ENCODE measurements at places on chromosomes 16 and 17.

DNA sequence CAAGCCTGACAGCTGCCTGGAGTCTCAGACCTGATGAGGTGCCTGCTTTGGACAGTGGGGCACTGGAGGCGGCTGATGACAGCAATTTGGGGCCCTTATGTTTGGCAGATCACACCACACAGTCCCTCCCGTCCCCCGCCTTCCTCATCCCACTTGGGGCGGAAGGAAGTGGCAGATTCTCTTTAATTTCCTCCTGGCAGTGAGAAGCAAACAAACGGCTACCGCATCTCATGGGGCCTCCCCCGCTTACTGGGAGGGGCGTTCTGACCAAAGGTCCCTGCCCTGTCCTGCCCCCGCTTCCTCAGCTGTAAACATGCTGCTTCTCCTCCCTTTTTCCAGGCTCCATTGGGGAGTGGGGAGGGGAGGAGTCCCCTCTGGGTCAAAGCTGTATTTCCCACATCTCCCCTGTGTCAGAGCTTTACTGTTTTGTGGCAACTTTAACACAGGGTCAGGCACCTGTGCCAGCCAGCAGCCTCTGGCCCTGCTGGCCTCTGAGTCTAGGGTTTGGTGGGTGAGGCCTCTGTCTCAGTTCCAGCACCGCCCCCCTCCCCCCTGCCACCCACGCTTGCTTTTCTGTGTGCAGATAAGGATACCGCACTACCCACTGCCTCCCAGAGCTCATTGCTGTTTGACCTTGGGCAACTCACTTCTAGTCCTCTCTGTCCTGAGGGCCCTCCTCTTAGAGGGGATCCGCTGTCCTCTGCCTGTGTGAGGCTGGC lies 5.4 kb upstream of the NFATC3 start:
- peak; percentile 49 for DNase-seq

- DNase-seq = no peak
Measured at GRCh38 chr16:74099530-74099929, 197.1 kb upstream of the PSMD7 start.

DNA sequence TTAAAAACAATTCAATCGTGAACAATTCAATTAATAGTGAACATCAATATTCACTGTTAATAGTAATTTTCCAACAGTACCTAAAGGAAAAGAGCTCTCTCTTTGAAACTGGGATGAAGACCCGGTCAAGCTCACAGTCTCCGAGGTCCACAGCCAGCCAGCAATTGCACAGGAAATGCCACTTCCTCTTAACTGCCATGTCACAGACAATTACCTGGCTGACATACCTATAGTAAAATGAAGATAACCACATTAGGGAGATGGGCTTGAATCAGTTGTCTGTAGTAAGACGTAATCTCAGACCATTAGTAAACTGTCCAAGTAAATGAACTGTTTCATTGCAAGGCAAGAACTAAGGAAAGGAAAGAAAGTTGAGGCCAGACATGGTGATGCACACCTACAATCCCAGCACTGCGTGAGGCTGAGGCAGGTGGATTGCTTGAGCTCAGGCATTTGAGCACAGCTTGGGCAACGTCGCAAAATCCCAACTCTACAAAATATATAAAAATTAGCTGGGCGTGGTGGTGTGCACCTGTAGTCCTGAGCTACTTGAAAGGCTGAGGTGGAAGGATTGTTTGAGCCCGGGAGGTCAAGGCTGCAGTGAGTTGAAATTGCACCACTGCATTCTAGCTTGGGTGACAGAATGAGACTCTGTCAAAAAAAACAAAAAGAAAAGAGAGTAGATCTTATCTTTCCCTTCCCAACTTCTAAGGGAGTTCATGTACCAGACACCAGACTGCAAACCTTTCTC lies 36.9 kb downstream of the PKD1L3 start:
- no peak for DNase-seq

DNA sequence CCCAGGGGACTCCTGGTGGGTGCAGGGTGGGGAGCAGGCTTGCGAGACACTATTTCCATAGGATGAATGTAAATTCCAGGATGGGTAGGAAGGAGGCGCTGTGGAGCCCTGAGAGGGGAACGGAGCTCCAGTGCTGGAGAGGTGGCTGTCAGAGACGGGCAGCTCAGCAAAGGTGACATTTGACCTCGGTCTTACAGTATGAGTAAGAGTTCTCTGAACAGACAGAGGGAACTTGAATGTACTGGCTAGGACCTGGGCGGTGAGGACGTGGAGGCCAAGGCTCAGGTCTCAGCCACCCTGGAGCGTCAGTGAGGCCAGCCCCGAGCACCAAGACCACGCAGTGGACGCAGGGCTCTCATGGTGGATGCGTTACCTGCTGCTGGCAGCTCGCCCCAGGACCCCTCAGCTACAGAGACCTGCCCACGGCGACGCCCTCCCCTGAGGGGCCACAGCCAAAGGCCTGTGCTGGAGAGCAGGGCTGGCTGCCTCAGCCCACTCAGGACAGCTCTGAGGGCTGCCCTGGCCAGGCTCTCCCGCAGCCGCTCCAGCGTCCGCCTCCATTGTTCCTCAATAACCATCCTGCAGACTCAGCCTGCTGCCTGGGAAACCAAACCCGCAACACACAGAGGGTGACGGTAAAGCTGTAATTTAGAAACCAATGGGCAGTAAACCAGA lies 65.9 kb upstream of the TNRC6C start:
- DNase-seq = peak; percentile 5

DNA sequence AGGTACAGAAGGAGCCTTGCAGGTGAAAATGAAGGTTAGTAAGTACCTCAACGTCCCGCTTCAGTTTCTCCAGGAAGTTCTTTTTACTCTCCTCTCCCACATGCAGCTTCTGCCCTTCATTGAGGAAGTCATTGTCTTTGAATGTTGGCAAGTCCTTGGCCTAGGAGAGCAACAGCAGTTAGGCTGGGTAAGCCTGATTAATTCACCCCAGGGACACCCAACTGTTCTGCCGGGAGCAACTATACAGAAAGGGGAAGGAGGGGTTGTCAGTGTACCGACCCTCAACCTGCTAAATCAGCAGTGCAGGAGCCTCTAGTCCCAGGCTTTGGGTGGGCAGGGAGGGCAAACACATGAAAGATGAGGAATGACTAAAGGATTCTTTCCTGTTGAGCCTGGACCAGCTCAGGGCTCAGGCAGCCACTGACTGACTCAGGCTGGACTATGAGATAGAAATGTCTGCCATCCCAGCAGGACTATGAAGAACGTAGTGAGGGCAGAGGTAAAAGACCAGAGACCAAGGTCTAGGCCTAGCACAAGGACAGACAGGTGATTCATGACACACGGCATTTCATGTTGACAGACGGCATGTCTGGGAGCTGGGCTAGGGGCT lies 21.6 kb downstream of the PIP4K2B start:
- DNase-seq = no peak

- no peak for DNase-seq
Measured at GRCh38 chr17:1033503-1033902, 36.6 kb downstream of the TIMM22 start.

DNA sequence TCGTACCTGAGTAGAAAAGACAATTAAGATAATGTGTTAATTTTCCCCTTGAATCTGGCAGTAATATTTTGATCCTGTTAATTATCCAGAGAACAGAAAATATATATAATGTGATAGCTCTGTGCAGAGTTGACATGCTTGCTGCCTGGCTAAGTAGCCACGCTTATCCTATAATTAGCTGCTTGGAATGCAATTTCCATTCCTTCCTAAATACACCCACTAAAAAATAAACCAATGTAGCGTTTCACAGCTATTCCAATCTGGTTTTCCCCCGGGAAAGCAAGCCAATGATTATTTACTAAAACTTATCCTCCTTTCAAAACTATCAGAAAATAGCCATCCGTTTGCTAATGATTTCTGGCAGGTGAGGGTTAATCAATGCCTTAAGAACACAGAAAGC lies 134.5 kb upstream of the IRX5 start:
- DNase-seq = no peak

- no peak for DNase-seq
Measured at GRCh38 chr17:9487406-9487805, 88.2 kb downstream of the STX8 start.

- DNase-seq = no peak
Measured at GRCh38 chr17:70773258-70773657, 603.9 kb downstream of the KCNJ2 start.

GRCh38 chr16:71863995-71864394 lies 18.2 kb downstream of the ATXN1L start:
- DNase-seq = no peak

DNA sequence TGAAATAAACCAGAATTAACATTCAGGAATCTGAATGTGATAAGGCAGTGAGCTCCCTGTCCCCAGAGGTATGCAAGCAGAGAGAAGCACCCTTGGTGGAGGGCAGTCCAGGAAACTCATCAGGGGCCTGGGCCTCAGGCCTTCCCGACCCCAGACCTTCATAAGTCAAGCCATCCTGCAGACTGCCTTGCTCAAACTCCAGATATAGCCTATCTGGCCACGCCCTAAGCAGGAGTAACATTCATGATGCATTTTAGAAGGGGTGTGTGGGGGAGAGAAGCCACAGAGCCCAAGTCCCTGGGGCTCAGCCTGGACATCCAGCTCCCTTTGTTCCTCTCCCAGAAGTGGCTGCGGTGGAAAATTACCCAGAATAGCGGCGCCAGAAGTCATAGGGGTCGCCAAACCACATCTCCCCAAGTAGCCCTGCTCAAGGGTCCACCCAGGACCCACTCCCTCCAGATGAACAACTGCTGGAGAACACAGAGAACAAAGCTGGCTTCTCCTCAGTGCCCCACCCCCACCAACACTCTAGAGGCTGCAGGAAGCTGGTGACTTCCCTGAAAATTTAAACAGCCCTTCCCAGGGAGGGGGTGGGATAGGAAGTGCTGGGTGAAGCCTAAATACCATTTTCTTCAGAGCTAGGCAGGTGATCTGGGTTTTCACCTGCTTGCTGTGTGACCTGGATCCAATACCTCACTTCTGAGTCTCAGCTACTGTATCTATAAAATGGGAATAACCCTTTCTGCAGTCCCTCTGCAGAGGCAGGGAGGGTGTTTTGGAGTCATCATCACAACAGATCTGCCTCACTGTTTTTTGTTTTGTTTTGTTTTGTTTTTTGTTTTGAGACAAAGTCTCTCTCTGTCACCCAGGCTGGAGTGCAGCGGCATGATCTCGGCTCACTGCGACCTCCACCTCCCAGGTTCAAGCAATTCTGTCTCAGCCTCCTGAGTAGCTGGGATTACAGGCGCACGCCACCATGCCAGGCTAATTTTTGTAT lies 1.5 kb upstream of the SREBF1 start:
- DNase-seq = no peak

- DNase-seq = no peak
Measured at GRCh38 chr16:73022534-73022933, 25.4 kb downstream of the ZFHX3 start.

- no peak for DNase-seq
Measured at GRCh38 chr17:12727881-12728280, 61.4 kb upstream of the ARHGAP44 start.

DNA sequence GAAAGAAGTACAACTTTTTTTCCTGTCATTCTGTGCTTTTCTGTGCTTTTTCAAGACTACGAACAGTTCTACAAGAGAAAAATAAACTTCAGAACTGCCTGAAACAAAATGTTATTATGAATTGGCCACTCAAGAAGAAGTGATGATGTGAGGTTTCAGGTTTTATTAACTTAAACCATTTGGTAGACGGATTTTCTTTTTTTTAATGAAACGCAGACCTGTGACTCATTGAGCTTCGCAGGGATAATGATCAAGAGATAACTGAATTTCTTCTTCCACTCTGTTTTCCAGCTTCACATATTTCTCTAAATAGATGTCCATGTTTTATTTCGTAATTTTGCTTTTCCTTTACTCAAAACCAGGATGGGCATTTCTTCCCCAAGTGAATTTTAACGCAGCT lies 32.7 kb downstream of the AIPL1 start:
- DNase-seq = no peak

DNA sequence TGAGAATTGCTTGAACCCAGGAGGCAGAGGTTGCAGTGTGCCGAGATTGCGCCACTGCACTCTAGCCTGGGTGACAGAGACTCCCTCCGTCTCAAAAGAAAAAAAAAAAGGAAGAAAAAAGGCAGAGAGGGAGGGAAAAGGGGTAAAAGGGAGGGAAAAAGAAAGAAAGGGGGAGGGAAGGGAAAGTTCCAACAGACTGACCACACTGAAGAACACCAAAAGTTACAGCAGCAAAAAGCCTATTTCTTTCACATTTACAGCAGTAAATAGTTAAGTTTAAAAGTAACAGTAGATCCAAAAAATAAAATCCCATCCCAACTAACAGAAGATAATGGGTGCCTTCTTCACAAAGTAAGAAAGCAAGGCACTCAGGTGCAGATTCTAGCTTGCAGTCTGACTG lies 36.9 kb upstream of the C17orf78 start:
- DNase-seq = no peak

DNA sequence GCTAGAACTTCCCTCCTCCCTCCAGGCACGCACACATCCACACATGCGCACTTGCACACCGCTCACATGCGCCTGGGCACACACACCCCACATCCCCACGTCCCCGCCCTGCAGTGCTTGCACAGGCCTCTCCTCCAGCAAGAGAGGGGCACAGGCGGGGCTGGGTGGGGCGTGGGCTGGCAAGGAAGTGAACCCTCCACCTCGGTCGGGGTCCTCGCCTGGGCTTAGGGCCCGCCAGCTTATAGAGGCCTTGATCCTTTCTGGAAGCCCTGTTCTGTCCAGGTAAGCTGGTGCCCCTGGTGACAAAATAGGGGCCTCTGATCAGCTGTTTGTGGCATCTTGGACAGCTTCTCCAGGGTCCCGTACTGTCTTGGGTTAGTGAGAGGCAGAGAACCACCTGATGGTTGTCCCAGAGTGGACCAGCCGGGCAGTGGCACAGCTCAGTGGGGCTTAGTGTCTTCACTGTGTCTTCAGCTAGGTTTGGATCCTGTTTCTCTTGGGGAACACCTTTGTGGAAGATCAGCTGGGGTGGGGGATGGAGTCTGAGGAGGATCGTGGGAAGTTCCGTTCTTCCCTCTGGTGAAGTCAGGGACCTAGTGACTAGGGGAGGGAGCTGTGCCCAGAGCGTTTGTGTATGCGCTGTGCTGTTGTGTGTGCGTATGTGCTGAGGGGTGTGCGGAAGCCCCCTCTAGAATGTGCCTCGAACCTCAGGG lies 12.1 kb downstream of the TBX4 start:
- DNase-seq = peak; percentile 25

- DNase-seq = no peak
Measured at GRCh38 chr17:61574542-61575351, 16.3 kb downstream of the NACA2 start.

GRCh38 chr16:52450916-52451315 lies 96.0 kb downstream of the TOX3 start:
- DNase-seq = no peak

DNA sequence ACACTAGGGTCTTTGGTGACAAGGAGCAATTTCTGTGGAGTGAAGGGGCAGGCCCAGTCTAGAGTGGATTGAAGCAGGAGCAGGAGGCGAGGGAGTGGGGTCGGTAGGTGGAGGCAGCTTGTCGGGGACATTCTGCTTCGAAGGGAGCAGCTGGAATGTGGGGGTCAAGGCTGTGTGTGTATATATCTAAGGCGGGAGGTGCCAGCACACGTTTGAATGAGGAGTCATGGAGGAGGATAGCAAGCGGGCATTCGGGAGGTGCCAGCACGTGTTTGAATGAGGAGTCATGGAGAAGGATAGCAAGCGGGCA lies 17.7 kb downstream of the NT5M start:
- no peak for DNase-seq

All from CD4-positive, alpha-beta T cell (primary cell).